ENCODE measurements at places on chromosomes 12 and 14. TPM values are rescaled to one million over a fixed set of nuclear protein-coding genes. Genes with fewer than 3 reads are reported as not detected.

DNA sequence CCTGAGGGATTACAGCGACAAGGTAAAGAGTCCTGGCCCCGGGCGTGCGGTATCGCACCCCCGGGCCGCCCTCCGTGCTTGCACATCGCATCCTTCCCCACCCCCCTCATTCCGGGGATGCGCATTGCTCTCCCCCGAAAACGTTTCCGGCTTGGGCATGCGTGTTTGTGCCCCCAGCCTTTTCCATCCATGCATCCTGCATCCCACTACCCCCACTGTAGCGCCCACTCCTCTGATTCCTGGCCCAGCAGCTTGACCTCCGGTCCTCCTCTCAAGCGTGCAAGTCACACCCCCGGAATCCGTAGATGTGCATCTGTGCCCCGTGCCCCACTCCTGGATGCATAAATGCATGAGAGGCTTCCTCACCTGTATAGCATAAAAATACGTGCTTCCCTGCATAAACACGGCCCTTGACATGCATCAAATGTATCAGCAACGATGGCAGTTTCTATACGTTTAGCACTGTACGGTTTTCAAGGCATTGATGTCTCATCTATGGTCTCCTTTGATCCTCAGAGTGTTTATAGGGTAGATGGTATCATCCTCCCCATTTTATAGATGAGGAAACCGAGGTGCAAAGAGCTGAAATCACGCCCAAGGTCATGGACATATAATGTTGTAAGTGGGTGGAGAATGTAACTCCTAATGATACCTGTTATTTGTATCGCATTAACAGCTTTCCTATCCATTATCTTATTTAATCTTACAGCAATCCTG, 484 bp downstream of the RIC8B start:
- no peak for DNase-seq

DNA sequence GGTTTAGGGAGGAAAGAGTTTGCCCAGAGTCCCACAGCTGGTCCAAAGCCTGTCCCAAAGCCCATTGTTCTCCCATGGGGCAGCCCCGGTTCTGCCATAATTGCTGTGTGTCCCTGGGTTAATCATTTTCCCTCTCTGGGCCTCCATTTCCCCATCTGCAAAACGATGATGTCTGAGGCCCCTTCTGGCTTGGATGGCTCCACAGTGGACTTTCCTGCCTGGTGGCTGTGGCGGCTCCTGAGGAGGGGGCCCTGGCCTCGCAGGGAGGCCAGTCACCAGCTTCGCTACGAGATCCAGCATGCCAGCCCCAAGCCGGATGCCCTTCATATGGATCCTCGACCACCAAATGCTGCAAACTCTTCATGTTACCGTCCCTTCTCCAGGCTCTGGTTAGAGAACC, 37.5 kb upstream of the PPP1R13B start:
- DNase-seq = no peak

DNA sequence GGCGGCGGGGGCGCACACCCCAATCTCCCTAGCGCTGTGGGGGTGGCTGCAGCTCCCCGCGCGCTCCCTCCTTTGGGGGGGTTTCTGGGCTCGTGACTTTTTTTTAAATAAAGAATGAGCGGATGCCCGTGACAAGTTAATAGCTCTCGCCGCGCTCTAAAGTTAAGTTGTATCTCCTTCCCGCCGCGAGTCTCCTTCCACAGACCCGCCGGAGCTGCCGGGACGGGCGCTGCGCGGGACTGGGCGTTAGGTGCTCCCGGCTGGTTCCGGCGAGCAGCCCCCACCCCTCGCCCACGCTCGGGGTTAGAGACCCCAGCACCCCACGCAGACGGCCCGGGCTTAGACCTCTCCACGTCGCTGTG, 82.6 kb upstream of the HMGA2 start:
- no peak for DNase-seq

Gene RIC8B
- total RNA-seq = 9.6 TPM

Gene DHRS2
- total RNA-seq = 6.2 TPM

Data from left lobe of liver (tissue), 2 donors.